ENCODE measurements at places on chromosomes 5 and 9.

DNA sequence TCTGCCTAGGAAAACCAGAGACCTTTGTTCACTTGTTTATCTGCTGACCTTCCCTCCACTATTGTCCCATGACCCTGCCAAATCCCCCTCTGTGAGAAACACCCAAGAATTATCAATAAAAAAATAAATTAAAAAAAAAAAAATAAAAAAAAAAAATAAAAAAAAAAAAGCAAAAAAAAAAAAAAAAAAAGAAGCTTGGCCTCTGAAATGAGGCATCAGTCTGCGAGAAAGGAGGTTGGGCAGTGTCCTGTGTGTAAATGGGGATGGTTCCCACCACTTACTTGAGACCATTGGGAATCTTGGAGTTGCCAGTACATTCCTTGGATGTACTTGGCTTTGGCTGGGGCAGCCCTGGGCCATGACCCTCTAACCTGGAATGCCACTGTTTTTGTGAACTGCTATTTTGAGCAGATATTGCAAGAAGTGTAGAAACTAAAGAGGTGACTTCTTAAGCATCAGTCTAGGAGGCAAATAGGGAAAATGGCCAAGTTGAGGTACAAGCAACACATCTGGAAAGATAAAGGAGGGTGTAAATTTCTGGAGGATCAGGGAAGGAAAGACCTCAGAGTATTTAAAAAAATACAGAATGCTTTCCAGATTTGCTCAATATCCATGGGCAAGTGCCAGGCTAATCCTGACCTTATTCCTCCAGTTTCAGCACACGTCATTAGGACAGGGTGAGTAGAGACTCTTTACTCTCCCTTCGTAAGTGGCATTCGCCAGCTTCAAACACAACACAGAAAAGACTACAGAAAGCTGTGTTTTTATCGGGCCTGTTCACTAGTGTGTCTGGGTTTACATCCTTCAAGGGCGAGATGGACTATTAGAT, 58.1 kb downstream of the HSPA4 start:
- no peak for DNase-seq

- peak; percentile 71 for DNase-seq
Measured at GRCh38 chr5:43105369-43106289, 15.1 kb upstream of the ZNF131 start.

GRCh38 chr9:135478191-135478590, 1.4 kb upstream of the PPP1R26 start:
- DNase-seq, result no peak

GRCh38 chr9:76893395-76893932, 12.4 kb downstream of the PRUNE2 start:
- no peak for DNase-seq

GRCh38 chr9:96020792-96021550, 145.5 kb downstream of the ERCC6L2 start:
- no peak for DNase-seq

GRCh38 chr5:106648401-106648800, 1022.3 kb downstream of the EFNA5 start:
- DNase-seq, result no peak

DNA sequence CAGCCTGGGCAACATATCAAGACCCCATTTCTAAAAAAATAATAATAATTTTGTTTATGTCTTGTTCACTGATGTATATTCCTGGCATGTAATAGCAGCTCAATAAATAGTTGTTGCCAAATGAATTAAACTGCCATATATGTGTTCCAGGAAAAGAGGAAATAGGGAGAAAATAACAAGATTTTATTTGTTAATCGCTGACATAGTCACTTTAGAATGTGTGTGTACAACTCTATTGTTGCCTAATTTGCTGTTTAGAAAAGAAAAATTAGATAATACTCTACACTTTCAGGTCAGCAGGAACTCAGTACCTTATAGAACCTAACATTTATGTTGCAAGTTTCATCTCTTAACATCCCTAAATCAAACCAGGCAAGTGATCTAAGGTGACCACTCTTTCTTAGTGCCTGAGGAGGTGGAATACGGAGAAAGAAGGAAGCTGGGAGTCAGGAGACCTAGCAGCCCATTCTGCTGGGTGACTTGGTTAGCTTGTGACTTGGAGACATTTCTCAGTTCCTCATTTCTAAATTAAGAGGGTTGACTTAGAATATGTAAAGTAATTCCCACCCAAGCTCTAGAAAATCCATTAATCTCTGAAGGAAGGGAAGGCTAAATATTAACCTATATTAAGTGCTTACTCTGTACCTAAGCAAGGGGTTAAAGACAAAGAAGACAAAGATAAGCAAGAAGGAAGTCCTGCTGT, 110.3 kb upstream of the IQGAP2 start:
- DNase-seq, result no peak

DNA sequence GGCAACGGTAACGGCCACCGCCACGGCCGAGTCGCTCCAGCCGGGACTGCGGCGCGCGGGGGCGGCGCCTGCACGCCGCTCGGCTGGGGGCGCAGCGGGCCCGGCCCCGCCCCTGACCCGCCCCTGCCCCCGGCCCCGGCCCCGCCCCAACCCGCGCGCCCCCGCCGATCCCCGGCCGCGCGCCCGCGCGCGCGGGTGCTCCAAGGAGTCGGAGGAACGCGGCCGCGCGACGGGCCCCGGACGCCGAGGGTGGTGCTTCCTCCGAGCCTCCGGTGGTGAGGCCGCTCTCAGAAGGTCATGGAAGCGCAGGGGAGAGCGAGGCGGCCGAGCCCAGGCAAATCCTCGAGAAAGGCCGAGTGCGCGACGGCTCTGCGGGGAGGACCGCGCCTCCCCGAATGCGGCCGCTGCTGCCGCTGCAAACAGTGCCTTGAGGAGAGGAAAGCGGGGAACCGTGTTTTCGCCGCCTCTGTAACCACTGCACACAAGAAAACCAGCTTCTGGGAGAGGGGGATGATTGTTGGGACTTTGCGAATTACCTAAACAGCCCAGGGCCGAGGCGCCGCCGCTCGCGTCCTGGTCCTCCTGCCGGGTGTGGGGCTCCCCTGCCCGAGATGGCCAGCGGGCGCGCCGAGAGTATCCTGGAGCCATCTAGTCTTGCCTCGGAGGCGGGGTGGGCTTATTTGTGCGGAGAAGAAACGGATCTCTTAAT, at the start of gene LIFR:
LIFR (minus strand) TSS at position 48 of the 709 bp plus-strand sequence. CDS start 25,999 bp downstream, outside the sequence.
- no peak for DNase-seq

GRCh38 chr5:36660397-36661049, 54.1 kb downstream of the SLC1A3 start:
- DNase-seq, result no peak

DNA sequence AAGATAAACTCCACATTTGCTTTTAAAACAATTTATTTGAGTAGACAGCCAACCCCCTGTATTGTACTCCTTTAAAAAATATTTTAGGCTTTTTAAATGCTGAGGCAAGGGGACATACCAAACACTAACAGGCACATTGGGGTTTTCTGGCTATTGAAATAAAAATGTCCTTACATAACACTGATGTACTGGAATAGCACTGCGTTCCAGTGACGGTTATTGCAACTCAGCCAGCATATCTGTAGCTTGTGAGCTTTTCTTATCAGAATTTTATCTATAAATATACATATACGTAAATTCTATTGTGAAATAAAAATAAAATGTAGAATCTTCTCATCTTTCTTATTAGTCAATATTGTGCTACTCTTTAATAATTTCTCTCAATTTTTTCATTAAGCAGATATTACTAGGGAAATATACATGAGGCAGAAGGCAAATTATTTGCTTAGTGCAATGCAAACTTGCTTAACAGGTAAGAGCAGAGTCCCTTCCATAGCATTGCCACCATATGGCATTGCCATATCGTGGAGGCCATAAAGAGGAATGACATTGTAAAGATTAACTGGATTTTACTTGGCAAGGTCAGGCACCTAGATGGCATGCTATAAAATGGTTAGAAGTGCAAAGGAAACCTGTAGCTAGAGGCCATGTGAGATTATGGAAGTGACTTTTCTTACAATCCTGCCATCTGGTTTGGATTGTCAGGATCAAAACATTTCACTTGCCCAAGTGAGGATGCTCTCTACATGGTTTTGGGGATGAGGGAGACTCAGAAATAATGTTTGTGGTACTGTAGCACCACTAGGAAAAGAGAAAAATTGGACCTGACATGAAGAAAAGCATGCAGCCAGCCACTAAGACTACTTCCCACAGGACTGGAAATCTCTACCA, 94.8 kb upstream of the CDKN2B start:
- no peak for DNase-seq

DNA sequence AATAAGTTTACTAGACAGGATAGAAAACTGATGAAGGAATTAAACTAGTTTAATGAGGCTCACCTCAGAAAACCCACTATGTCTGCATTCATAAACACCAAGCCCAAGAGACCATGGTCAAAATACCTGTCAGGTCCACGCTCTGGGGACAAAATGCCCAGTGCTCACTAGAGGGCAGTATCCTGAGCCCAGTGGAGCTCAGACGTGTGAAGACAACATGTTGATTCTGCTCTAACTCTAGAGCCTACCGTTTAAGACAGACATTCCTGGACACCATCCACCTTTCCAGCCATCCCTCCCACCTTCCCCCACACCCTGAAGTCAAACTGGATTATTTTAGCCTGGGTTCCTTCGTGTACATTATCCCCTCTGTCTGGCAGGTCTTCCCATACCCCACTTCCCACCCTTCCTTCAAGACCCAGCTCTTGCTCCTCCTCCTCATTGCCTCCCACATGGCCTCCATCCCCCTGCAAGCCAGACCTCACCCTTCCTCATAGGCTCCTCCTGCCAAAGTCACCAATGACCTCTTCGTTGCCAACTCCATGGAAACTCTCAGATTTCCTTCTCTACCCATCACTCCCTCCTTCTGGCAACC, 142.3 kb upstream of the FSTL4 start:
- DNase-seq, result no peak

DNA sequence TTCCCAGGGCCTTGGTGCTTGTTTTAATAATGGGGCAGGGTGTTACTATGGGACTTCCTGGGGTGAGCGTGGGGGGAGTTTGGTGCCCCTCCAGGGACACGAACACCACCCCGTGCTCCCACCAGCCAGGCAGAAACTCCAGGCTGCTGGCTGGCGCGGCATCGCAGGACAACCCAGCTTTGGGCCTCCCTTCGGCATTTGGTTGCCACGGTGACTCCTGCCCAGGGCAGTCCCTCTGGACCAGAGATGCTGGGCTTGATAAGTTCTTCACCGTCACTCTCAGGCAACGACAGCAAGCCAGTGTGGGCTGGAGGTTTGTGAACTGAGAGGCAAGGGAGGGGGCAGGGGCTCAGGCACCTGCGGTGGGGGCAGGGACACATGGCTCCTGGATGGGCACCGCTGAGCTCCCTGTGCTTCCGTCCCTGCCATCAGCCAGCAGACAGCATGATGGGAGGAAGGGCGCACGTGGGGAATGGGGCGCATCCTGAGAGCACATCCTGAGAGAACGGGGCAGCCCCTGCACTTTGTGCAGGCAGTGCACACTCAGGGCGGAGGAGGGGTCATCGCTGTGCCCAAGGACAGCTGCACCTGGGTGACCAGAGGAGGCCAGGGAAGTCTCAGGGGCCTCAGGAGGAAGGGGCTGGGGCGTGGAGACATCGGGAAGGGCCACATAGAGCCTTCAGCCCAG, 116.4 kb downstream of the RXRA start:
- no peak for DNase-seq

GRCh38 chr5:68381060-68381459, 165.5 kb downstream of the PIK3R1 start:
- no peak for DNase-seq

DNA sequence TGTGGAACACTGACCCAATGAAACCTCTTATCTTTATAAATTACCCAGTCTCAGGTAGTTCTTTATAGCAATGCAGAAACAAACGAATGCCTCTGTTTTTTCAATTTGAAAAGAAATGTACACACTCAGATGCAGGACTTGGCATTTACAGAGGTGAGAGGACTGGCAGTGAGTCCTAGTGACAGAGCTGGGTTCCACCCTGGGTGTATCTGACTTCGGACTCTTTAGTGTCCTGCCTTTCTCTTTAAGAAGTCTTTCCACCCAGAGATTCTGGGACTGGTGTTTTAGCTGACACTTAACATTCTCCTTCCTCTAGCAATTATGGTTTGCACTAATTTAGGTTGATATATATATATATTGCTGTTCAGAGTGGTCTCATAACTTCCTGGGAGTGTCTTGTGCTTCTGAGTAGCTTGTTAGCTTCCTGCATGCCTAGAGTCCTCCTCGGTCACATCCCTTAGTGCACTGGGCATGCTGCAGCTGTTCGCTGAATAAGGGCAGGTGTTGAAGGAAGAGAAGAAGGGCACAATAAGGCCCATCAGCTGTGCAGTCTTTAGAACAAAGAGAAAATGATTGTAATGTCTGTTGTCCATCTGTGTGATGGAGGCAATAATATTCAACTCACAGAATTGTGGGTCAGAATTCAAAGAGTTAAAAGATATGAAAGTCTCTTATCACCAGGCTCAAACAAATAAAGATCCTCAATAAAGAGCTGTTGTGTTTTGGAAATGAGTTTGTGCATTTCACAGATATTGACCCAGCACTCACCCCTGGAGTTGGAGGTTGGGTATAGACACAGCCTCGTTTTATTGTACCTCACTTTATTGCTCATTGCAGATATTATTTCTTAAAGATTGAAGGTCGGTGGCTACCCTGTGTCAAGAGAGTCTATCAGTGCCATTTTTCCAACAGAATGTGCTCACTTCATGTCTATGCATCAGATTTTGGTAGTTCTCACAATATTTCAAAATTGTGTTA, 187.1 kb downstream of the TRIM32 start:
- no peak for DNase-seq
